CD8-positive, alpha-beta T cell (primary cell): ENCODE measurements at places on chromosomes 6 and 20.

DNA sequence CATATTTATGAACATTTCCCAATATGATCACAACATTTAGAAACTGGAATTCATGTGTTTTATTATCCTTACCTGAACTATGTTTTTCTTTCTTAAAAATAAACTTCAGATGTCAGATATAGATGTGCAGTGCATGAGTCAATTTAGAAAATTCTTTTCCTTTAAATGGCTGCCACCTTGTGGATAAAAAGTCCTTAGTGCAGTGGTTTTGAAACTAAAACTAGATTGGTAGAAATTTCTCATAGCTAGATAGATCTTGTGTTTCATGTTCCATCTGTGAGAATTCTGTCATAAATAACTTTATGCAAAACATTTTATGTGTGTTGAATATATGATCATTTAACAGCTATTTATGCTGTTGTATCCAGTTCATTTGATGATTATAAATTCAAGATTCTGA lies 134.9 kb downstream of the KLHL32 start:
- peak; percentile 40 for DNase-seq

- DNase-seq, result no peak
Measured at GRCh38 chr6:32982084-32982701, 13.8 kb downstream of the BRD2 start.

GRCh38 chr20:57514273-57514751 lies 10.6 kb downstream of the CTCFL start:
- DNase-seq, result no peak

DNA sequence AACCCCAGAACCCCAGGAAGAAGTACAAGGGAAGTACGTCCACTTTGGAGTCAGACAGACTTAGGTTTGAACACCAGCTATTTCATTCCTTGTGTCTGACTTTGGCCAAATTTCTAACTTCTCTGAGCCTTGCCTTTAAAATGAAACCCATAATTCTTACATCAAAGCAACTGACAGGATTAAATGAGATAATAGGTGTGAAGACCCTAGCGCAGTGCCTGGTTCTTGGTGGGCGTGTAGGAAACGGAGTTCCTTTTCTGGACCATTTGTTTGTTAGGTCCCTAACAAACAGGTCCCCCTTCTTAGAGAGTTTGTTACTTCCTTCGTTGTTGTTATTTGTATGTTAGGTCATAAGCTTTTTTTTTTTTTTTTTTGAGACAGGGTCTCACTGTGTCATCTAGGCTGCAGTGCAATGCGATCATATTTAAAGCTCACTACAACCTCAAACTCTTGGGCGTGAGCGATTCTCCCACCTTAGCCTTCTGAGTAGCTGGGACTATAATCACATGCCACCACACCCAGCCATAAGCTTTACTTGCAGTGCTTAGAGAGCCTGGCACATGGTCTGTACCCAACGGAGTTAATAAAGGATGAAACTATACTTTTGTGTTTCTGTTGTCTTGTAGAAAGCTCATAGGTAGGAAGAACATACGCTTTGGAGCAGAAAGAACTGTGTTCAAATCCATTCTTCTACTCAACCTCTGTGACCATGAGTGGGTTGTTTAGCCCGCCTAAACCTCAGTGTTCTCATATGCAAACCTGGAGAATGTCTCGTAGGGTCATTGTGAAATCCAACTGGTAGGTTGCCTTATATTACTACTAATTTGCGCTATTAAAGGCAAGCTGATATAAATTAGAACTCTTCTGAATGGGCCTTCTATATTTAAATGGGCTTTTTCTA lies 21.8 kb upstream of the MROH8 start:
- no peak for DNase-seq

DNA sequence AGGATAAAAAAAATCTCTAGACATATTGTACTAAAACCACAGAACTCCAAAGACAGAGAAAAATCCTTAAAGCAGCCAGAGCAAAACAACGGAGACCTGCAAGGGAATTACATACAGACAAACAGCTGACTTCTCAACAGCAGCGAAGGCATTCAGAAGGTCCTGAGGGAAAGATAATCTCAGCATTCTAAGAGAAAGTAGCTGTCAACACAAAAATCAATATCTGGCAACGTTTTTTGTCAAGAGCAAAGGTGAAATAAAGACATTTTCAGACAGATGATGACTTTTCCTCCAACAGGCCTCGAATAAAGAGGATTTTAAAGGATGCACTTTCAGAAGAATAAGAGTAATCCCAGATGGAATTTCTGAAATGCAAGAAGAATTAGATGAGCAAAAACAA lies 6.1 kb upstream of the SCGN start:
- no peak for DNase-seq

DNA sequence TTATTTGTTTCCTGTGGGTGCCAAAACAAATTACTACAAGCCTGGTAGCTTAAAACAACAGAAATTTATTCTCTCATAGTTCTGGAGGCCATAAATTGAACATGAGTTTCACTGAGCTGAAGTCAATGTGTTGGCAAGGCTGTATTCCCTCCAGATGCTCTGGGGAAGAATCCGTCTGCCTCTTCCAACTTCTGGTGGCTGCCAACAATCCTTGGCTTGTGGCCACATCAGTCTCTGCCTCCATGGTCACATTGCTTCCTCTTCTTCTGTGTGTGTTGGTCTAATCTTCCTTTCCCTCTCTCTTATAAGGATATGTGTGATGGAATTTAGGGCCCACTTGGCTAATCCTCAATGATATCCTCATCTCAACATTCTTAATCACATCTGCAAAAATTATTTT lies 92.8 kb upstream of the EPB41L1 start:
- no peak for DNase-seq

DNA sequence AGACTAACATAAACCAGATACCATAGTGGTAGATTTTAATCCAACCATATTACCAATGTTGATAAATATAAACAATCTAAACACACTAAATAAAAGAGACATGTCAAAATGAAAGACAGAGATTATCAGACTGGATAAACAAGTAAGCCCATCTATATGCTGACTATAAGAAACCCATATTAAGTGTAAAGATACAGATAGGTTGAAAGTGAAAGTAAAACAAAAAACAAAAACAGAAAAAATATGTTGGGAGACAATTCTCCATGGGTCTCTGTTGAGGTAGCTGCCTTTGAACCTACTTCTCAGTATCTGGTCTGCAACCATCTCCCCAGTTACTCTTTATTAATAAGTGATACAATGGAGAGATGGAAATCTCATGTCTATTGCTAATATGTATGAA lies 21.2 kb downstream of the REV3L start:
- DNase-seq, result peak; percentile 16

DNA sequence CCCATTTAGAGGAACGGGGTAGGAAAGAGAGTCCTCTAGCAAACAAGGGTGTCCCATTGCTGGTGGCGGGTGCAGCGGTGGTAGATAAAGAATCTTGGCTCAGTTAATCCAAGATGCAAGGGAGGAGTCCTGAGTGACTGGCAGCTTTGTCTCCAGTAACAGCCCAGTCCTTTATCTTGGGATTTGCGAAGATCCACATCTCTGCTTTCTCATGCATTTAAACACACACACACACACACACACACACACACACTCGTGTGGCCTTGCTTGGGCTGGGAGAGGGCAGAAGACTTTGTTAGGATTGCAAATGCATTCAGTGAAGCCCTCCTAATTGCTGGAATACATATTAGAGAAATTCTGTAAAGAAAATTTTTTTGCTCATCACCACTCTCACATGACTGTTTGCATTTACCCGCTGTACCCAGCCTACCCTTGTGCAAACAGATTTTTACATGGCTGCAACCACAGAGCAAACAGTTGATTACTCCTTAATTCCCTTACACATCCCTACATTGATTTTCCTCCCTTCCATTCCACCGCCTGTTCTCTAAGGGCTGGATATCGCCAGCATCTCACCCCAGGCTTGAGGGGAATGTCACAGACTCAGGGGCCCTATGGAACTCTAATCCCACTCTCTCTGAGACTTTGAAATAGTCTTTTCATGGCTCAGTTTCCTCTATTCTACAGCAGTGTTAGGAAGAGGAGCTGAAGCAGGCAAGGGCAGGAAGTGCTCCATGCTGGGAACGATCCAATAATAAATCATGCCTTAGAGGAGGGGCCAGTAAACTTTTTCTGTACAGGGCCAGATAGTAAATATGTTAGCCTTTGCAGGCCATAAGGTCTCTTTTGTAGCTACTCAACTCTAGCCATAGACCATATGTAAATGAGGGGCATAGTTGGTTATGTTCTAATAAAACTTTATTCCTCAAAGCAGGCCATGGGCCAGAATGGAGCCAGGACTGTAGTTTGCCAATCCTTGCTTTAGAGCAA lies 3.5 kb downstream of the C6orf132 start:
- no peak for DNase-seq

- no peak for DNase-seq
Measured at GRCh38 chr6:108030211-108030610, 44.3 kb downstream of the OSTM1 start.

DNA sequence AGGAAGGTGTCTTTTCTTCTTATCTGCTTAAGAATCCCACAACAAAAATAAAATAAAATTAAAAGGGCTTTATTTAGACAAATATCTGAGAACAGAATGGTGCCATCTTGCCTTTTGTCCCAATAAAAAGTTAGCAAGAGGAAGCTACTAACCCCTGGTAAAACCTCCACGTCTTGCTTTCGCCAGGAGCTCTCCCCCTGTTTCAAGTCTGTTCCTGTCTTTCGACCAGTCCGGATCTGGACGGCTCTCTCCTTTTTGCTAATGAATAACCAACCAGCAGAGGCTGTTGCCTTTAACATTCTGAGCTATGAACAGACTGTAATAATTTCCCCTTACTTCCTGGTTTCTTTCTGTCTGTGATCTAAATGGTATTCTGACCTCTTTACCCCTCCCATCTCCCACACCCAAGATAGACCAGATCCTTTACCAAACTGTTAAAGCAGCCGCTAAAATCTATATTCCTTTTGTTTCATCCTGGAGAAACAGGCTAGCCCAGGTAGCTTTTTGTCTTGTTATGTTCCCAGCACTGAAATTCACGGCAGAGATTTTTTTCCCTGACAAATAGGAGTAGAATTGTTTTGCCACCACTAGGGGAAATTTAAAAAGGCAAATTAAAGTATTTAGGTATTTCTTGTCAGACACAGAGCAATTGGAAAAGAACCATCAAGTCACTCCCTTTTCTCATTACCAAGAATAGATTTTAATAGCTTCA lies at the start of gene FRK:
FRK (minus strand) TSS at position 320 of the 712 bp plus-strand sequence. CDS start 580 bp downstream, outside the sequence.
- no peak for DNase-seq
